ENCODE measurements at places on chromosomes 5 and 9.

DNA sequence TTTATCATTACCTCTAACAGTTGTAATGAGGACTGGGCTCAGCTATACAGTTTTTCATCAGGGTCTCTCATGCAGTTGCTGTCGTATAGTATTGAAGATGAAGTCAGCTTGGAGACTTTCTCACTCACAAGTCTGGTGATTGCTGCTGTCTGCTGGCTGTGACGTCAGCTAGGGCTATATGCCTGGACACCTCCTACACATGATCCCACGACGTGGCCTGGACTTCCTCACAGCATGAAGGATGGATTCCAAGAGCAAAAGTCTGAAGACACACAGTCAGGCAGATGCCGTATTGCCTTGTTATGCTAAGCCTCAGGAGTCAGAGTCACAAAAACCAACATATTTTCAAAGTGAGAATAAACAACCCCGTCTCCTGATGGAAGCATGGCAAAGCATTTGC lies 193.3 kb downstream of the LURAP1L start:
- no peak for DNase-seq

DNA sequence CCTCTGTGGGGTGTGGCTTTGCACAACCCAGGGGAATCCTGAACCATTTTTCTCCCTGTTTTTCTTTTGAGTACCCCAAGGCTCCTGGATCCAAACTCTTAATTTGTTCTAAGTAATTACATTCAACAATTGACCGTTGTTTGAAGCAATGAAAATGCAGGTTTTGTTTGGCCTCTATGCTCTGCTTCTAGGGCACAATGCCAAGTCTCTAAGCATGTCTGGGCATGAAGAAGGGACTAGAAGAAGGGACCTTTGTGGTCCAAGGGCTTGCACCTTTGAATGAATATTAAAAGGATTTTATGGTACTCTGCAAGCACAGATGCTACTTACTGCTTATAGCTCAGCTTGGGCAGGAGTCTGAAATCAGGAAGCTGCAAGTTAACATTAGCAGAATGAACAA lies 6.6 kb upstream of the ENC1 start:
- DNase-seq, result no peak

DNA sequence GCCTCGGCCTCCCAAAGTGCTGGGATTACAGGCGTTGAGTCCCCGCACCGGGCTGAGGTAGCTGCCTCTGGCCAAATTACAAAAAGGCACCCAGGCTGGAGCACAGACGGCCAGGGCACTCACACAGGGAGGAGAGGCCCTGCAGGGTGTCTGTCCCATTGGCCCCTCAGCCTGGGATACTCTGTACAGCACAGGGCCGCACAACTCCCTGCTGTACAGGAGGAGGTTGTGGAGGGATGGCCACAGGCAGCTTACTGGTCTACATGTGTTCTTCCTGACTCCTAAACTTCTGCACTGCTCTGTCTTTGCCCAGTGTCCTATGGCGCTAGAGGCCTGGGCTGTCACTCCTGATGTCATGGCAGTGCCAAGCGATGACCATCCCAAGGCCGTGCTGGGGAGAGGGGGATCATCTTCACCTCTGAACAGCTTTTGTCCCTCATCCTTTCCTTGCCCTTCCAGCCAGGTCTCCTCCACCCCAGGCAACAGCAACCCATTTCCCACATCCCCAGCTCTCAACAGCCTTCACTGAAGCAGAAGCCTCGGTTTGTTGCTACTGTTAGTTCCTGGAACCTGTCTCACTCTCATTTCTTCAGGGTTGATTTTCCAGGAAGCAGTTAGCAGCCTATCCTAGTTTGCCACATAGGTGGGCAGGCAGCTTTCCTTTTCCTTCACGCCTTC lies 1.8 kb upstream of the CNOT6 start:
- no peak for DNase-seq

DNA sequence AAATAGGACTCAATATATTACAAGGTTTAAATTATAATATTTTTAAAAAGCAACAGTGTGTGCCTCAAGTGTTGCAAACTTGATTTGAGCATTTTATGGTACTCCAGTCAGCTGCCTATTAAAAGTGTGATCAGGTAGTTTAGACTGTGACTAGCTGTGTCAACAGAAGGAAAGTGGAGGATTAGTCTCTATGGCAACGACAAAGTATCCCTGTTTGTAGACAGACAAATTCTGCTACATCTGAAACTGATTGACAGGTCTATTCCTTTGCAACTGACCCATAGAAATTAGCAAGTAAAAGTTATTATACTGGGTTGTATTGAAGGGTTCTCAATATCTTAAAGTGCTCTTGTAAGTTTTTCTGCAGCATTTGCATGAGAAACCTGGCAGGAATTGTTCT lies 249.8 kb upstream of the ARRDC3 start:
- DNase-seq, result no peak

- DNase-seq, result no peak
These were observed 6.5 kb downstream of the ARL14EPL start for GRCh38 chr5:116038817-116039216.

DNA sequence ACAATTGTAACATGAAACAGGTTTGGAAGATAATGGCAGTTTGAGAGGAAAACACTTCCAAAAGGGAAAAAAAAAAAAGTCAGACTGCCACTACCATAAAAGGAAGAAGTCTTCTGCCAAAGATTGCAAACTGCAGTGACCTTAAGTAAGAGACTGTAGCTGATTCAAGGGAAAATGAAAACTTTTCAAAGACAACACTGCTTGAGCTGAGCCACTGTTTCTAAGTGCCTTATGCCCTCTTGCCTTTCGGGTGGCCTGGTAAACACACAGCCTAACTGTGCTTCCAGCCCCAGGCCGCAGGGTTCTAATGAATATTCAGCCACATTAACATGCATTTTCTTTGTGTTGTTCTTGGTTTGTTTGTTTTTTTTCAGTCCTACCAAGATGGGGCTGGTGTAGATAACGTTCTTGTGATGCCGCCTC lies 354.6 kb downstream of the BNC2 start:
- DNase-seq, result no peak

DNA sequence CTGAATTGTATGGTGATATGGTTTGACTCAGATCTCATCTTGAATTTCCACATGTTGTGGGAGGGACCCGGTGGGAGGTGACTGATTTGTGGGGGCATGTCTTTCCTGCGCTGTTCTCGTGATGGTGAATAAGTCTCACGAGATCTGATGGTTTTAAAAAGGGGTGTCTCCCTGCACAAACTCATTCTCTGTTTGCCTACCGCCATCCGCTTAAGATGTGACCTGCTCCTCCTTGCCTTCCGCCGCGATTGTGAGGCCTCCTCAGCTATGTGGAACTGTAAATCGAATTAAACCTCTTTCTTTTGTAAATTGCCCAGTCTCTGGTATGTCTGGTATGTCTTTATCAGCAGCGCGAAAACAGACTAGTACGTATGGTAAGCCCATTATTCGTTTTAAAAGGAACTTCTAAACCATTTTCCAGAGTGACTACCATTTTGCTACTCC lies 48.7 kb downstream of the SLC36A1 start:
- DNase-seq, result no peak

DNA sequence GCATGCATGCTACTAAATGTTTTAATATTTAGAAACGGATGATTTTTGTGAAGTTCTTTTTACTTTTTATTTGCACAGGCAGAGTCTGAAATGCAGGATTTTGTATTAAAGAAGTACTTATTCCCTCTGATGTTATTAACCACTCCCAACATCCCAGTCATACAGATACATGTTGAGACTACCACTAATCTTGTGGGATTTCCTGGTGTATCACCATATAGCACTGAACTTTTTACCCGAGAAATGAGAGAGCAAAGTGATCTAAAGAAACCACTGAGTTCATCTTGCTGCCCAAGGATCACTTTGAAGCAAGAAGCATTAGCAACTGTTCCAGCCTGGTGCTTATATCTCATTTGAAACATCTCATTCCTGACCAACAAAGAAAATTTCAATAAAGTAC lies 443.8 kb downstream of the BNC2 start:
- DNase-seq, result no peak

- no peak for DNase-seq
These were observed 150.1 kb upstream of the STK32A start for GRCh38 chr5:147084702-147085101.

DNA sequence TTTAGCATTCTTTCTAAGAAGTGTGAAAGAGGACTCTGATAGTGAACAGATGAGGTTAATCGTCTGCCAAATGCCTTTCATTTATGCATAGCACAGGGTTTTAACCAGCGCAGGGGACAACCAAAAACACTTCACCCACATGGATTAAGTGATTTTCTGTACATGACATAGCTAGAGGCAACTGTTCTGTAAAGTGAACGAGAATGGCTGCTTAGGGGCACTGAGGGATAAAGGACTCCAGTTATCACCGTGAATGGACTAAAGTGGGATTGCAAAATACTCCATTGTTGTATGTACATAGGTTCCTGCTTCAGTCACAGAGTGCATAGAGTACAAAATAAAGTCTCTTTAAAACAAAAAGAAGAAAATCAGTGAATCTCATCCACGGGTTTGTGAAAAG lies 456.8 kb downstream of the DMAC1 start:
- no peak for DNase-seq

DNA sequence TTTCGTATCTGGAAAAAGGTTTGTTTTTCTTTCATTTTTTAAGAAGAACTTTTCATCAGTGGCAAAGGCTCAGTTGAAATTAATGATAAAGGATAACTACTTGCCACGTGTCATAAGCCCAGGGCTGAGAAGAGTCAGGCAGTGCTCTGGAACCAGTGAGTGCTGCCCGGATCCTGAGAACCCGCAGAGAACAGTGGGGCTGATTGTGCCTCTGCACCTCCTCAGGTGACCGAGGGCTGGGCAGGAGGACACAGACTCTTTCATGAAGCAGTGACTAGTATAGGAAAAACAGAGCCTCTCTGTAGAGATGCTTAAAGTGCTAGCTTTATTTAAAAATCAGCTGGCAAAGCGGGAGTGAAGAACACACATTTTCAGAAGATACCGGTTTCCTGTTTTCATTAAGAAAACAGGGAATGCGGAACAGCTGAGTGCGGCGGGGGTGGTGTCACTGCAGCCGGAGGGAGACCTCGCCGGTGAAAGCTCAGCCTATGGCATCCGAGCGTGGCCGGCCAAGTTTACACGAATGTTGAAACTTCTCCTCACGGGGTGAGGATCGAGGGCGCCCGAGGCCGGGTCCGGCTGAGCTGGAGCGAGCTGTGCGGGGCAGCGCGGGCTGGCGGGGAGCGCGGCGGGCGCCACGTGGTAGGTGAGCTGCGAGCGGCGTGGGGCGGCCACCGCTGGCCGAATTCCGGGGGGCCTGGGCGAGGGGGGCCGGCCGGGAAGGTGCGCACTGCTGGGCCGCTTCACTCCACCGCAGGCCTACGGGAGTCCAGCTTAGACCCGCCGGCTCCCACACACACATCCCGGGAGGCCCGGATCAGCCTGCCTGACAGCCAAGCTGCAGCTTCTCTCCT lies 134.7 kb upstream of the DMRT1 start:
- no peak for DNase-seq

DNA sequence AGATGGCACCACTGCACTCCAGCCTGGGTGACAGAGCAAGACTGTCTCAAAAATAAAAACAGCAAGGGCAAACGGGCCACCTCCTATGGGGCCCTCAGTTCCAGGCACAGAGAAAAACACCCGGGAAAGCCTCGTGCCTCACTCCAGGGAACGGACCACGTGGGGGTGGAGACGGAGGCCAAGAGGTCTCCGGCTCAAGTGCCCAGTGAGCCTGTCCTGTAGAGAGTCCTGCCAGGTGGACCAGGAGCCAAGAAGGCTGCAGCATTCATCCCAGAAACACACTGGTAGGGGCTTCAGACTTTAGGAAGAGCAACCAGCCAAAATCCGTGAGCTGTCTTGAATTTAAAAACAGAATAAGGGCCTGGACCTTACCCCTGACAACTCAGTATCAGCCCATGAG lies 63.8 kb downstream of the C5orf15 start:
- no peak for DNase-seq

DNA sequence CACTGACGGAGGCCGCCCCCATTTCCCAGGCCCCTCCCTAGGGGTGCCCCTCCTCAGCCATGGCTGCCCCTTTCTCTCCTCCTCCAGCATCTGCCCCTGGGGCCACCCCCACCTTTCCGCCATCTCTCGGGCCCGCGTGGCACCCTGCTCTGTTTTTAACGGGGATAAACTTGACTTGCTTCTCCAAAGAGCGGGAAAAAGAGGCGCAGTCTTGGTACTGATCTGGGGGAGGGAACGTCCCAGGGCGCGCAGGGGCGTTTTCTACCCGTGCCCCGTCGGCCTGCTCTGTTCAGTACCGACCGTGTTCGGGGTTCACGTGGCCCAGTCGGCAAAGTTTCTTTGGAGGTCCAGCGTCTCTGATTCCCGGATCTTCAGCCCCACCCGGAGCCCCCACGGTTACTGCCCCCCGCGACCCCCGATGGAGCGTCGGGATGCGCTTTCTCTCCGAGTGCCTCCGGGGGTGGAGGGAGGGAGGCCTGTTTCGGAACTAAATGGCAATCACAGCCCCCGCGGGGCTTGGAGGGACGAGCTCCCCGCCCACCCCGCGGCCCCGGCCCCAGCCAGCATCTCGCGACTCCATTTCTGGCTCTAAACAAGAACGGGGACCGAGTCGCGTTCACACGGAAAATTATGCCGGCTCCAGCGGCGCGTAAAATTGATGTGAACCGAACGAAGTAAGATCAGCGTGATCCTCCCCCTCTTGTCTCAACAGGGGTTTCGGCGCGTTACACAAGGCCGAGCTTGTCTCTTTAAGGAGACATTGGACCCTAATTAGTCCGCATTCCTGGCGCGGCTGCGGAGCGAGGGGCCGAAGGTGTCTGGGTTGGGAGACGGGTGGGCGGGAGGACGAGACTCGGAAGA lies 1.1 kb upstream of the TLE4 start:
- DNase-seq, result peak; percentile 58

DNA sequence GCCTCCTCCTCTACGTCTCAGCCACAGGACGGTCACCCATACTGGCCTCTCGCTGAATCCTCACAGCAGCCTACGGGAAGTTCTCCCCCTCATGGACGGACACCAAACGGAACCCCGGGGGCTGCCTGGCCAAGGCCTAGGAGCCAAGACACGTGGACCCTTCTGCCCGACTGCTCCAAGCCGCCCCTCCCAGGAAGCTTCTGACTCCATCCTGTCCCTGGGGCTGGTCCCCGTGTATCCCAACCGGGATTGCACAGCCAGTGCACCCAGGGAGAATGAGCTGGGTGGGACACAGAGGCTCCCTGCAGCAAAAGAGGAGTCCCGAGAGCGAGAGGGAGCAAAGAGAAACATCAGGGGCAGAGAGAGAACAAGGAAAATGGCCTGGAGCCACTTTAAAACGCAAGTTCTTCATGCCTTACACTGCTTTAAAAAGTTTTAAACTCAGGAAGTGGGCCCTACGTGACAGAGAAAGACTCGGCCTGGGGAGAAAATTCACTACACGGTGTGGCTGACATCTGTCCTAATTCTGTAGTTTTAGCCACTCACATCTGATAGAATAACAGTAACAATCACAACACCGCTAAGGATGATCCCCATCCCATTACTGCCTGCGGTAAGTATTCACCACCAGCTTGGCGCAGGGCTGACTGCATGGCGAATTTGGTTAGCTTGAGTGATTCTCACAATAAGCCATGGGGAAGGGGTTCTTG lies 3.0 kb downstream of the FAM78A start:
- no peak for DNase-seq
